Tongue (tissue), 3 donors: ENCODE measurements at places on chromosomes 6 and 20. TPM values are rescaled to one million over a fixed set of nuclear protein-coding genes. Genes with fewer than 3 reads are reported as not detected.

TP53INP2 gene
- 10.4 TPM for total RNA-seq

TAGAP gene
- total RNA-seq: 3.6 TPM

SEL1L2 gene
- not detected for total RNA-seq

GATA5 gene
- not detected for total RNA-seq

SMIM13 gene
- total RNA-seq: 18.5 TPM

DLGAP4 gene
- total RNA-seq: 20.6 TPM

MYL9 gene
- 8.3 TPM for total RNA-seq

HIVEP1 gene
- 28.2 TPM for total RNA-seq

SIM1 gene
- total RNA-seq: 2.4 TPM

BPIFA1 gene
- total RNA-seq: 109 TPM

OR2J1 gene
- not detected for total RNA-seq

SERAC1 gene
- 14.2 TPM for total RNA-seq

TGM3 gene
- total RNA-seq: 14.5 TPM

SRSF12 gene
- 4.7 TPM for total RNA-seq

TSPYL4 gene
- total RNA-seq: 13.7 TPM
